ENCODE measurements at places on chromosomes 13 and 19.

DNA sequence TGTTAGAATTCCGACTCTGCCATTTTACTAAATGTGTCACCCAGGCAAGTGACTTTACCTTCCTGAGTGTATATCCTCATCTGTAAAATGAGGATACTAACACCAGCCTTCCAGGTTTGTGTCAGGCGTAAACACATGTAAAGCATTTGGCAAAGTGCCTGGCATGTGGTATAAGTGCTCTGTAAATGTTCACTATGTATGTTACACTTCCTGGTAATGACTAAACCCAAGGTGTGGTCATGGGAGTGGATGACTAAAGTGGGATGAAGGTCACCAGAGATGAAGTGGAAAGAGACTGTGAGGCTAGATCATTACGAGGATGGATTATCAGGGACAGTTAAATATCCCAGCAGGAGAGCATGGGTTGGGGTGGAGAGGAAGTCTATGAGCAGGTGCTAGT is 25.6 kb downstream of the DEDD2 start:
- DNase-seq: peak; percentile 8

DNA sequence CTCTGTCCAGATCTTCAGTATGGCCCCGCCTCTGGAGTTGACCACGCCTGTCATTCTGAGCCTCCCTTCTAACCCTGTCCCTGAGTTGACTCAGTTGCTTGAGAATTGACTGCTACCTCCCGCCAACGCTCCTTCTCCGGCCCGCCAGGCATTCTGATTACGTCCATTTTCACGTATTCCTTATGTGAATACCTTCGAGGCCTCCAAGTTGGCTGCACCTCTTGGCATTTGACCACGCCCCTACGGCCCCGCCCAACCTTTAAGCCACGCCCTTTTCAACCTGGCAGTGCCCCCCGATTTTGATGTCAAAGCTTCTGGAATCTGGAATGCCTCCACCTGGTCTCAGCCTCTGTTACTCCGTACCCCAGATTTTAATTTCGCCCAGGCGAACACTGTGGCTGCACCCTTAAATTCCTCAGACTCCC is 1.7 kb upstream of the EML2 start:
- DNase-seq: no peak

DNA sequence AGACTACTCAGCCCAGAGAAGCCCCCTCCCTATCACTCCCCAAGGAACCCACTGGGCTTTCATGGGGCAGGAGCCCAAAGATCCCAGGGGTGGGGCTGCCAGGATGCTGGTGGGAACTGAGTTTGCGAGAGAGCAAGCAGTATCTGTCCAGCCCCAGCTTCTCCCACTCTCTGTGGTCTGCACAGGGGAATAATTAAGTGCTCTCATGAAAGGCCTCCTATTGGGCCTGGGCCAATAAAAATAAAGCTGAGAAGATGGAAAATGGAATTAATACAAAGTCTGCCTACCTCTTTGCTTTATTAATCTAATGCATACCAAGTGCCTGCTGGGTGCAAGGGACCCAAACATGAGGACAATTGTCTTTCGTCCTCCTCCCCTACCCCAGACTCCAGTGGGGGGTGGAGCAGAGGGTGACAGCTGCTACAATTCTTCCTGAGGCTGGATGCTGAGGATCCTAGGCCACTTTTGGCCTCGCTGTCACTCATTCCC is 5.4 kb downstream of the DDX39A start:
- DNase-seq: peak; percentile 53

- DNase-seq: no peak
These were observed 556.3 kb downstream of the PCDH17 start for GRCh38 chr13:58187881-58188280.

GRCh38 chr19:11378319-11379189 is 4.1 kb downstream of the SWSAP1 start:
- peak; percentile 8 for DNase-seq

- DNase-seq: no peak
These were observed 739.4 kb downstream of the LIG4 start for GRCh38 chr13:107475753-107476453.

DNA sequence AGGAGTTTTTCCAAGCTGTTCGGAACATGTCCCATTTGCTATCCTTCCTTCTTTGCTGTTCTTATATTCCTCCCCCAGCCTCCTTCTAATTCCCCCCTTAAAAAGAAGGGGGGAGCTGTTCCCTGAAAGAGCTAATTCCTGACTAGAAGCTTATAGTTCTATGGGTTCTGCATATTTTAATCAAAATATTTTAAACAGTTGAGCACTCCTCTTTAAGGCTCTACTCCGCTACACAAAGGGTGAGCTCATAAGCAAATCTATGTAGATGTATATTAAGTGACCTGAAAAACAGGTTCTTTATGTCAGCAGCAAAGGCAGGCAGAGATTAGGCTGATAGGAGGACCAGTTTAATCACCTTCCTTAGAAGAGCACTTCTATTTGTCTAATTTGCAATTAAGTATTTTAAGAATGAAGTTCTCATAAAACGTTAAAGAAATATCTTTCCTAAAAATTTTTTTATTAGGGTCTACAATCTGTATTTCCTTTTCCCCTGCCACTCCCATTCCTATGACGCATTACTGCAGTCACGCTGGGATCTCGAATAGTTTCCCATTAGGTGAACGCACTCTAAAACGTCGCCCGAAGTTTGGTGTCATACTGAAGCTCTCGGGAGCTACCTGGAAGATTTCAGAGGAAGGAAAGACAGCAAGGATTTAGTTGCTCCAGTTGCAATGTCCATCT is 5.2 kb downstream of the EFNB2 start:
- DNase-seq: no peak

DNA sequence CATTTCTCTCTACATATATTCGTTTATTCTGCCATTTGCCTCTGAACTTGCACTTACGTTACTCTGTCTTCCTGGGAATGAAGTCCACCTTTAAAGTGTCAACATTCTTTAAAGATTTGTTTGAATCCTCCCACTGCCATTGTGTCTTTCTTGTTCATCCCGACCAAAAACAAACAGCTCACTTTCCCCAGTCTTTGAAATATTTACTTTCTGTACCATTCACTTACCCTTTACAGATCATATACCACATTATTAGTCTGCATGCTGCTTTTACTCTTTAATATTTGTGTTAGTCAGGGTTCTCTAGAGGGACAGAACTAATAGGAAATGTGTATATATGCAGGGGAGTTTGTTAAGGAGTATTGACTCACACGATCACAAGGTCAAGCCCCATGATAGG is 176.6 kb upstream of the STARD13 start:
- DNase-seq: no peak

- DNase-seq: no peak
These were observed 305.9 kb downstream of the KLF5 start for GRCh38 chr13:73364736-73365135.

DNA sequence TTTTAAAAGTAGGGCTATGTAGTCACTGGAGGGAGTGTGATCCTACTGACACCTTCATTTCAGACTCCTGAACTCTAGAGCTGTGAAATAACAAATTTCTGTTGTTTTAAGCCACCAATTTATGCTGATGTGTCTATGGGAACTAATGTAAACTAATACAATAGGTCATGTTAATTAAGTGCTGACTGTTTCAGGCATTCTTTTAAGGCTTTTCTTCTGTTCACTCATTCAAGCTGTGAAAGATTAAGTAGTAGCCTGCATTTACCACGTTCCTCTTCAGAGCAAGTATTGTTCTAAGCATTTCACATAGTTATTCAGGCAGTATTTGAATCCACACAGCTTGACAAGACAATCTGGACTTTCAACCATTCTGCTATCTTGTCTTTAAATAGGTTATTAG is 1135.0 kb downstream of the SLITRK1 start:
- no peak for DNase-seq

DNA sequence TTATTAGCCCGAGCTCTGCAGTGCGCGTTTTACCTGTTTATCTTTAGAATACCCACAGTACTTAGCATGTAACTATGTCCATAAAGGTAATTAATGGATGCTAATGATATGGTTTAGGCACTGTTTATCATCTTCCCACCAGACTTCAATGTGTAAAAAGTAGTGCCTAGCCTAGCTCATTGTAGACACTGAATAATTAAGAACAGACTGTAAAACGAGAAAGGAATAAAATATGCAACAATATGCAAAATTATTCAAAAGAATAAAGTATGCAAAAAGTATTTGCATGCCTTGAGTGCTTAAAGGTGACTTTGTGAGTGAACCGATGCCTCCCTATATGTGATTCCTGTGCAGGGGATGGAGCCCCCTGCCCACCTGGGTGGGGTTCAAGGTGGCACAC is 35.7 kb upstream of the RNF113B start:
- no peak for DNase-seq

- DNase-seq: no peak
These were observed 25.1 kb downstream of the MAN2B1 start for GRCh38 chr19:12641456-12641855.

DNA sequence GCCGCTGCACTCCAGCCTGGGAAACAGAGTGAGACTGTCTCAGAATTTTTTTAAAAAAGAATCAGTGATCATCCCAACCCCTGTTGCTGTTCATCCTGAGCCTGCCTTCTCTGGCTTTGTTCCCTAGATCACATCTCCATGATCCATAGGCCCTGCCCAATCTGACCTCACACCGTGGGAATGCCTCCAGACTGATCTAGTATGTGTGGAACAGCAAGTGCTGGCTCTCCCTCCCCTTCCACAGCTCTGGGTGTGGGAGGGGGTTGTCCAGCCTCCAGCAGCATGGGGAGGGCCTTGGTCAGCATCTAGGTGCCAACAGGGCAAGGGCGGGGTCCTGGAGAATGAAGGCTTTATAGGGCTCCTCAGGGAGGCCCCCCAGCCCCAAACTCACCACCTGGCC is at the start of gene KLK2:
Gene KLK2 (plus strand): TSS at position 384 of the 400 bp plus-strand sequence. CDS start 35 bp downstream, outside the sequence.
- no peak for DNase-seq

DNA sequence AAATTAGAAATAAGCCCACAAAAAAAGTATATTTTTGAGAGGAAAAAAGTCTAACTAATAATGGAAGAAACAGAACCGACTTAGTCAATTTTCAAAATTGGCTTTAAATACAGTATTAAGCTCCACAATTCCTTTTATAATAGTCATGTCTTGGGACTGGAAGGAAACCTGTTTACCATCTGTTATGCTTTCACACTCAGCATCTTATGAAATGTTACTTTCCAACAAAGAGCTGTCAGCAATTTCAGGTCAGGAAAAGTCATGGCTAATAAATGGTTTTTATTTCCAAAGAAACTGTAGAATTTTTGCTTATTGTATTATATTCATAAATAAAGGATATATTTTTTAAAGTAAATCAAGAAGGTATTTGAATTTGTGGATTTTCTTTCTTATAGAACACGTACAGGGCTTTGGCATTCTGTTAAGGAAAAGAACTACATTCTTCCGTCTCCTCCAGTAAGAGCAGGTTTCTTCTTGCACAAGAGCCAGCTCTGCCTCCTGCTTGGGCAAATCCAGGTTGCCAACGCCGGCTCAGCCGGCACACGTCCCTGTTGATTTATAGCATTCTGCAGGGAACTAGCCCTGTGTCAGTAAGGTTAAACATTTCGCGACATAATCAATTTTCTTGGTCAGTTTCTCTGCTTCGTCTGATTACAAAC is 52.9 kb upstream of the GPR12 start:
- DNase-seq: no peak

GRCh38 chr19:9945319-9945966 is 9.1 kb upstream of the OLFM2 start:
- DNase-seq: no peak

DNA sequence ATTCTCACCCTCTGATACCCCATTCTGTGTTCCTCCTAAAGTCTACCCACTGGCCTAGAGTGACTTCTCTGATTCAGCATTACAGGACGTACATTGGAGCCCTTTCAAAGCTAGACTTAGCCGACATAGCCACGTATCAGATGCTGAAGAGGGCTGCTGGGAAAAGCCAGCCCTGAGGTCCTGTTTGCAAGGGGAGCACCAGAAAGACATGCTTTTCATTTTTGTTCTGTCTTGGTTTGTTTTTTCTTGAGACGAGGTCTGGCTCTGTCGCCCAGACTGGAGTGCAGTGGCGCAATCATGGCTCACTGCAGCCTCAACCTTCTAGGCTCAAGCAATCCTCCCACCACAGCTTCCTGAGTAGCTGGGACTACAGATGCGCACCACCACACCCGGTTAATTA is 6.3 kb upstream of the ZSWIM4 start:
- DNase-seq: peak; percentile 33

DNA sequence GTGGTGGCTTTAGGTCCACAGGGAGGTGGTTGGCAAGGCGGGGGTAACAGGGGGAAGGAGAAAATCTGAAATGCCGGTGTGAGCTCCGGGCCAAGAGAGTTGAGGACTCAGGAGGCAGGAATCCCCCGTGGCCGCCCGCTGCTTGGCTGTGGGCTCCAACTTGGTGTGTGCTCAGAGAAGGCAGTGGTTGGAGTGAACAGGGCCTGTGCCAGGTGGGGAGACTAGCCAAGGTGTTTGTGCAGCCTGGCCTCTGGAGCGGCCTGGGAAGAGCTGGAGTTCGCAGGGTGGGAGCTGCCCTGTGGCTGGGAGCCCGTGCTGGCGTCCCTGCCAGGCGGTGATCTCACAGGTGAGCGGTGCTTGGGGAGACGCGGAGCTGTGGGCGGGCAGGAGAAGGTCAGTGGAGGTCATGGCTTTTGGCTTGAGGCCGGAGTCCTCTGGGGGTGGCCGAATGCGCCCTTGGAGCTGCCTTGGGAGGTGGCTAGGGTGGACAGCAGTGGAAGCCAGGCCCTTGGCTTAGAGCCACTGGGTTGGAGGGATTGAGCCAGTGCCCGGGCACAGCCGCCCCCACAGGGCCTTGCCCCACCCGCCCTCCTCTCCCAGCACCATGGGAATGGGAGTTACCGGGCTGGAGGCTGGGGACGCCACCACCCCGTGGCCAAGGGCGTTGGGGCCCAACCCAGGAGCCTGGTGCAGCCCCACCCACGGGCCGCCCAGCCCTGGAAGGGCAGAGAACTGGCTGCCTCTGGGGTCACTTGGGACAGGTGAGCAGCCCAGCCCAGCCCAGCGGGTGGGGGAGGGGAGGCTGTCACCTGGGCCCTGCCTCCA is 7.1 kb upstream of the CIRBP start:
- peak; percentile 64 for DNase-seq

DNA sequence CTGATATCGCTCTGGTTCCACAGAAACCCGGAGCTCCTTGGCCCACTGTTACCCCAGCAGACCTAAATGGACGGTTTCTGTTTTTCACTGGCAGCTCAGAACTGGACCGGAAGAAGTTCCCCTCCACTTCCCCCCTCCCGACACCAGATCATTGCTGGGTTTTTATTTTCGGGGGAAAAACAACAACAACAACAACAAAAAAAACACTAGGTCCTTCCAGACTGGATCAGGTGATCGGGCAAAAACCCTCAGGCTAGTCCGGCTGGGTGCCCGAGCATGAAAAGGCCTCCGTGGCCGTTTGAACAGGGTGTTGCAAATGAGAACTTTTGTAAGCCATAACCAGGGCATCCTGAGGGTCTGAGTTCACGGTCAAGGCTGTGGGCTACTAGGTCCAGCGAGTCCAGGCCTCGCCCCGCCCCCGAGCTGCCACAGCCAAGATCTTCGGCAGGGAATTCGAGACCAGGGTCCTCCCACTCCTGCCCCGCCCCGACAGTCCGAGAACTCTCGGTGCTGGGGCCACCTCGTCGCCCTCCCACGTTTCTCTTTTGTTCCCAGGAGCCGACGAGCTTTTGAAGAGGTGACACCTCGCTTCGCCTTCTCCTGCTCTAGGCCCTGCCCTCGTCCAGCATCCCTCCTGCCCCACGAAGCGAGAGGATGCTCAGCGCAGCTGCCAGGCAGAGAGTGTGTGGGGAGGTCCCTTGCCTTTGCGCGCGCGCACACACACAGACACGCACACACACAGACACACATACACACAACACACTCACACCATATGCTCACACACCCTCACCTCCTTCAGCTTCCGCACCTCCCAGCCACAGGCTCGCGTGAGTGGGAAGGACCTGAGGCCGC is 8.8 kb downstream of the ZIC2 start:
- DNase-seq: no peak

Data from CD4-positive, alpha-beta T cell treated with Interferon alpha-2 for 1 hour (primary cell).